Right cardiac atrium (tissue), 5 donors: ENCODE measurements at places on chromosomes 2 and 18.

GRCh38 chr2:2270808-2271415 lies 60.2 kb downstream of the MYT1L start:
- DNase-seq: no peak

DNA sequence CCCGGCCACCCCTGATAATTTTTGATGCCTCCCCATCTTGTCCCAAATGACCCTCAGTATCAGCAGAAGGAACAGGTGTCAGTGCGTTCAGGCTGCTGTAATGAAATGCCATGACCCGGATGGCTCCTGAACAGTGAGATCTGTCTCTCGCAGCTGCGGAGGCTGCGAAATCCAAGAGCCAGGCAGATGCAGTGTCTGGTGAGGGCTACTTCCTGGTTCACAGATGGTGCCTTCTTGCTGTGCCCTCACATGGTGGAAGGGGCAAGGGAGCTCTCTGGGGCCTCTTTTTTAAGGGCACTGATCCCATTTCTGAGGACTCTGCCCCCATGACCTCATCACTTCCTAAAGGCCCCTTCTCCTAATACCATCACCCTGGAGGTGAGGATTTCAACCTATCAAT lies 152.2 kb downstream of the TWIST2 start:
- no peak for DNase-seq

GRCh38 chr2:146295080-146295670 lies 1549.7 kb upstream of the ACVR2A start:
- no peak for DNase-seq

DNA sequence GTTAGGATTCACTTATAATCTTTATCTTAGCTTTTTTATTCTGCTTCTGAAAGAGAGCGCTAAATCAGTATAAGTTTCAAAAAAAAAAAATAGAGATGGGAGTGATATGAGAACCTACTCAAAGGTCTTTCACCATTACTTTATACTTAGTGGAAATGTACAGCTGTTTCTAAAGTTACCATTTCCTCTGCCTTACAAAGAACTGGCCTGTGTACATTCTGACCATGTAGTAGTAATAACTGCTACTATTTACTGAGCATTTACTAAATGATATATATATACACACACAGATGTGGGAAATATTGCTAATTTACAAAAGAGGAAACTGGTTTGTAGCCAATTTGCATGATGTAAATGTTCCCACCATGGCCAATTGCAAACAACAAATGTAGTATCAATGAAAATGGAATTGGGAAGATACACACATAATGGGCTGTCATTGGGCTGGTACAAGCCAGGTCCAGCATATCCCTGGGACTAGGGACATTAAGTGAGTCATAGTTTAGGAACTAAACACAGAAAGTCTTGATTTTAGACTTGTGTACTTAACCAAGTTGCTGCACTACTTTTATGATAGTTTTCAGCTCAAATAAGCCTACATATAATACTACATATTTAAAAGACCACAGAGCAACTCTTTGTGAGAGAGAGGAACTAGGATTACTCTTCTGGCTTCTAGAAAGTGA lies 67.1 kb downstream of the DYNC1I2 start:
- no peak for DNase-seq

GRCh38 chr2:149926149-149926548 lies 338.6 kb upstream of the MMADHC start:
- no peak for DNase-seq

- DNase-seq: peak; percentile 90
Measured at GRCh38 chr2:205188239-205189138, 493.8 kb upstream of the NRP2 start.

DNA sequence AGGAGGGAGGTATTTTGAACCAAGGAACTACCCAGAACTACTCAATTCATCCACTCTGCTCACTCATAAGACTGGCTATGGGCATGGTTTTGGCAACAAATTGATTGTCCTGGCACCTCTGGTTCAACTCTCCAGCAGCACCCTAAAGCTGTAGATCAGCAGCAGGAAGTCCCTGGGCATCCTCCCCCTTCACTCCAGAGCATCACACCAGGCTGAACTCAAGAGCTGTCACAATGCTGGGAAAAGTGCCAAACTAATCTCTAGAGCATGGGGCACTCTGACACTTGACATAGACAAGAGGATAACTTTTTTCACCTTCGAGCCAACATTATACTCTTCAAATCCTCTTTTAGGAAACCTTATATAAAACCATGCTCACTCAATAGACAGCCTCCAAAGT lies 154.1 kb upstream of the RBBP8 start:
- no peak for DNase-seq

- DNase-seq: no peak
Measured at GRCh38 chr2:164595031-164595430, 26.3 kb downstream of the GRB14 start.

DNA sequence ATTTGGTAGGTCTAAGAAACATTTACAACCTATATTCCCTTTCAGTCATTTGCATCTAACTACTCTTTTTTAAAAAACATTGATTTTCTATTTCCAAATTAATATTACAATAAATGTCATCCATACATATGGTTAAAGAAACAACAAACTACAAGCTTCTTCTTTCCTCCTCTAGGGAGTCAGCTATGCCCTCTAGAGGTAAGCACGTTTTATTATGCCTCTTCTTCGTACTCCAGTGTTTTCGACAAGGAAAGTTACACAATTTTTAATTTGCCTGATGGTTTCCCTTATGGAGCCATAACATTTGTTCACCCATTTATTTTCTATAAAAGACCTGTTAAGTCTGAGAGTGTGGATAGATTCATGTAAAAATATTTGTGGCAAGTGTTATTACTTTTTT lies 183.4 kb upstream of the CDH7 start:
- no peak for DNase-seq

DNA sequence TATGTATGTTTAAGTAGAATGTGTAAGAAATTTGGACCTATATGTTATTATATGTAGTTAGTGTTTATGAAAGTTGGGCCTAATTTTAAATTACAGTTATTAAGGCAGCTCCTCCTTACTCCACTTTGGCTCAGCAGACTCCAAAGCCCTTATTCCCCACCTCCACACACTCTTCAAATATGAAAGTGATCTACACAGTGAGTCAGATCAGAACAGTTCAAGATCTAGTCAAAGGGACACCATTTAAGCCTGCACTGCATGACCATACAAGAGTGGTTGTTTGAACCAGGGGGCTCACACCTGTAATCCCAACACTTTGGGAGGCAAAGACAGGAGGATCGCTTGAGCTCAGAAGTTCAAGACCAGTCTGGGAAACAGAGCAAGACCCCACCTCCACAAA lies 21.2 kb upstream of the PMAIP1 start:
- no peak for DNase-seq

DNA sequence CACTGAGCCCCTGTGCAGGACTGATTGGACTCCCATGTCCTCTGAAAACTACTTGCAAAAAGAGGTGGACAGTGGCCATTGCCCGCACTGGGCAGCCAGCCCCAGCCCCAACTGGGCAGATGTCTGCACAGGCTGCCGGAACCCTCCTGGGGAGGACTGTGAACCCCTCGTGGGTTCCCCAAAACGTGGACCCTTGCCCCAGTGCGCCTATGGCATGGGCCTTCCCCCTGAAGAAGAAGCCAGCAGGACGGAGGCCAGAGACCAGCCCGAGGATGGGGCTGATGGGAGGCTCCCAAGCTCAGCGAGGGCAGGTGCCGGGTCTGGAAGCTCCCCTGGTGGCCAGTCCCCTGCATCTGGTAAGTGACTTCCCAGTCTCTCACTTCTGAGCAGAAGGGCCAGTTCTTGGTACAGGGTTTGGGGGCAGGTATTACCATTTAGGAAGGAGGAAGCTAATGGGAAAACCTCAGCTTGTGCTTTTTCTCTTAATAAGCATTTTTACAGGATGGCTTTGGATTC lies 44.1 kb downstream of the TNFRSF11A start:
- no peak for DNase-seq

- no peak for DNase-seq
Measured at GRCh38 chr2:23828256-23828980, 98.5 kb downstream of the ATAD2B start.

GRCh38 chr2:157216286-157216965 lies 41.1 kb upstream of the GALNT5 start:
- no peak for DNase-seq

GRCh38 chr2:109467701-109468100 lies 146.1 kb downstream of the SEPTIN10 start:
- DNase-seq: peak; percentile 20

DNA sequence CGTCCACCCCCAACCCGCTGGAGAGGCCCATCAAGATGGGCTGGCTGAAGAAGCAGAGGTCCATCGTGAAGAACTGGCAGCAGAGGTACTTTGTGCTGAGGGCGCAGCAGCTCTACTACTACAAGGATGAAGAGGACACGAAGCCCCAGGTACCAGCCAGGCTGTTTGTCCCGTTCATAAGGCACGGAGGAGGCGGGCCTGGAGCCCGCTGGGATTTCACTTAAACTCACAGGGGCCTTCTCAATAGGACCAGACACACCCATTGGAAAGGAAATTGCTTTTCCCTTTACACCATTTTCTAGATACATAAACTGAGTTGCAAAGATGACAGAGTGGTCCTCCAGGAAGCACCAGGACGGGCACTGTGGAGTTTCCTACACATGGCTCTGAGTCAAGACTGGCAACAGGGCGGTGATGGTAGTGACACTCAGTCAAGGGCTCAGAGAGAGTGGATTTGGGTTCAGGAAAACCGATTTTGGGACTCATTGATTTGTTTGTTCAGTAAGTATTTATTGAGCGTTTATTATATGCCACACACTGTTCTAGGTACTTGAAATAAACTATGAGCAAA lies 40.7 kb downstream of the ARHGAP25 start:
- no peak for DNase-seq

DNA sequence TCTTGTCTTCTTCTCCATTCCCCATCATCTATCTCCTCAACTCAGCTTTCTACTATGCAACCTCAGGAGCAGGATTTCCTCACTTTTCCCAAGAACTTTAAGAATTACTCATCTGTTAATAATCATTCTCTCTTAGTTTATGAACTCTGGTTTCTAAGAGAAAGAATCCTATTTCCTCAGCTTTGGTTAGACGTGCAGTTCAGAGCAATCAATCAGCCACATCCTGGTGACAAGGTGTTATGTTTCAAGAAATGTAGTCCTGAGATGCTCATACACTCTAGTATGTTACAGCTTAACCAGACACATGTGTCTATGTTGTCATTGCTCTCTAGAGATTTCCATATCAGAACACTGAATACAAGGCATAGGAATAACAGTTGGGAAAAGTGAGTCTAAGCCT lies 277.9 kb downstream of the MBD2 start:
- DNase-seq: no peak

DNA sequence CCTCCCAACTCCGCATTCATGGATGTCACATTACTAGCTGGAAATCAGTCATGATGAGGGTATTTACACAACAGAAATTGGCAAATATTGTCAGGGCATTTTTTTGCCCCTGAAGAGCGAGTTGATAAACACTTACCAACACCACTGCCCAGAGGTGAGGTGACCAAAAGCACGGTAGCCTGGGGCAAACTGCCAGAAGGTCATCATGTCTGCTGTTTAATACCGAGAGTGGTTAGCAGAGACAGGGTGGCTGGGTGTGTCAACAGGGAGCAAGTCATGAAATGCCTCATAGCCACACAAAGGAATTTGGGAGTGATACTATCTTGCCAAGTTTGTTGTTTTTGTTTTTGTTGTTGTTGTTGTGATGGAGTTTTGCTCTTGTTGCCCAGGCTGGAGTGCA lies 37.0 kb upstream of the EPC2 start:
- DNase-seq: no peak

DNA sequence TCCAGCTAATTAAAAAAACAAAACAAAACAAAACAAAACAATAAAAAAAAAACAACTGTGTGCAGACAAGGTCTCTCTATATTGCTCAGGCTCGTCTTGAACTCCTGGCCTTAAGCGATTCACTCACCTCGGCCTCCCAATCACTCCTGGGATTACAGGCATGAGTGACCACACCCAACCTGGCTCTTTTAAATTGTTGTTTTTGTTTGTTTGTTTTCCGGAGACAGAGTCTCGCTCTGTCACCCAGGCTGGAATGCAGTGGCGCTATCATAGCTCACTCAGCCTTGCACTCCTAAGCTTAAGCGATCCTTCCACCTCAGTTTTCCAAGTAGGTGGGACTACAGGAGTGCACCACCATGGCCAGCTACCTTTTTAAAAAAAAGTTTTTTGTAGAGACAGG lies 201.6 kb downstream of the EN1 start:
- no peak for DNase-seq

DNA sequence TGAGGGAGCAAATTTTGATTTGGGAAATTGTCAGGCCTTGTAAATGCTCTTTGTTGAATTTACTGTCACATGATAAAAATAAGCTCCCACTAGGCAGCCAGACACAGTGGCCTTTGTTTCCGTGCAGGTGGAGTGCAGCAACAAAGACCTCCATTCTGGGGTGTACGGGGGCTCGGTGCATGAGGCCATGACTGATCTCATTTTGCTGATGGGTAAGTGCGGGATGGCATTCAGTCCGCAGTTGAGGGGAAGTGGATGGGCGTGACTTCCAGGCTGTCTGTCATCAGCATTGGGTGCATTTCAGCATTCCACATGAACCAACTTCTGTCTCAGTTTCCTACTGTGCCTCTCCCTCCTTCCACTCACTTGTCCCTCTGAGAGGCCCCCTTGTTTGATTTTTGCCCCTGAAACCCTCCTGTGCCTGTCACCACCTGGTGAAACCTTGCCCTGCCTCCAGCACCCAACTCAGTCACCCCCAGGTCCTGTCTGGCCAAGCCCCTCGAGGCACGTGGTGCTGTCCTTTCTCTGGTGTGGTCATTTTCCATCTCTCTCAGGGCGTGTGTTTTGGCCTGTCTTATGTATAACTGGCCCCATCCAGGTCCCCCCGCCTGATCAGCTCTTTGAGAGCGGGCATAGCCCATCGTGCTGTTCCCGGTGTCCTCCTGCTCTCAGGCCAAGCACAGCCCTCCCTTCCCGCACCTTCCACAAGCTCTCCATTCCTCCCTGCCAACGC lies 16.3 kb downstream of the CNDP2 start:
- DNase-seq: no peak

DNA sequence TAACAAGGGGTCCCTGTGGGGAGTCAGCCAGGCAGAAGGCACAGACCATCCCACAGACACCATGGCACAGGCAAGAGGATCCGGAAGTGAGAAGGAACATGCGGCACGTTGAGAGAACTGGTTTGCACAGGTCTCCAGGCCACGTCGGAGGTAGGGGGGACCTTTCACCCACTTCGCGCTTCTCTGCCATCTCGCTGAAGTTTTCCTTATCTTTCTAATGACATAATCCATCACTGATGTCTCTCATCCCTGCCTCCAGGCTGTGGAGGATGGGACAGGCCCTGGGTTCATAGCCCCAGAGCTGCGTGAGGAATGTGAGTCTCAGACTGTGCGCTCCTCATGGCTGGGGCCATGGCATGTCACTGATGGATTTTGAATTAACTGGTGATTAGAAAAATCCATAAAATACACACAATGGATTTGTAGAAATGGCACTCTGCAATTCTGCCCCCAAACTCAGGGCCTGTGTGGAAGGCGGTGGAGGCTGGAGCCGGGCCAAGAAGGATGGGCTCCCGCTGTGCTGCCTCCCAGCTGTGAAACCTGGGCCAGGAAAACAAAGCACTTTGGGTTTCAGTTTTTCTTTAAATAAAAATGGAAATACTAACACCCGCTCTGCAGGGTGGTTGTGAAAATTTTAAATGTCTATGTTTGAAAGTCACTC lies 113.3 kb upstream of the ALKAL2 start:
- no peak for DNase-seq

GRCh38 chr2:118856978-118857676 lies 9.7 kb upstream of the EN1 start:
- no peak for DNase-seq

GRCh38 chr2:6498841-6499240 lies 366.9 kb downstream of the CMPK2 start:
- no peak for DNase-seq

- DNase-seq: no peak
Measured at GRCh38 chr2:71901466-71901865, 246.2 kb downstream of the CYP26B1 start.
